ENCODE measurements at places on chromosomes 4 and X.

GRCh38 chr4:80180743-80181142 is 16.6 kb upstream of the PRDM8 start:
- peaks cover 23% of the 10 kb centered on the region for H3K27me3 ChIP-seq
- H3K27ac ChIP-seq, result no peak overlapping the region

DNA sequence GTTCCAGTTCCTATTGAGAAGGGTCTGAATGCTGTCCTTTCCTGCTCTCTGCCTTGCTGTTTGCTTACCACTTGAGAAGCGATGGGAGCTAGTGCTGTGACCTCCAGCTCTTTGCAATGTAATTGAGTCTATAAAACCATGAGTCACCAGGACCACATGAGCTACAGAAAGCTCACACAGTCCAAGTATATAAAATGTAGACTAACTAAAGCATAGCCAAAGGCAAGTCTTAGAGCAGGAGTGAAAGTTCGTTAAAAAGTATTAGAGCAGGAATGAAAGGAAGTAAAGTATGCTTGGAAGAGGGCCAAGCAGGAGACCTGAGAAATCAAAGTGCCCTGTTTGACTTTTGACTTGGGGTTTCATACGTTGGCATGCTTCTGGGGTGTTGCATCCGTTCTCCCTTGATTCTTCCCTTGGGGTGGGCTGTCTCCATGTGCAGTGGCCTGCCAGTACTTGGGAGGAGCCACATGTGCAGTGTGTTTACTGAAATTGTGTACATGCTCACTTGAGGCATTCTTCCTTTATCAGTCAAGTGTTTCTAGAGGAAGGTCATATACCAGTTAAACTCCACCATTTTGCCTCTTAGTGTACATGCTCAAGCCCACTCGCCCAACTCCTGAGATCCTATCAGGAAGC is 71.3 kb upstream of the KIT start:
- H3K27ac ChIP-seq, result no peak overlapping the region
- H3K36me3 ChIP-seq, result no peaks in the 10 kb centered on the region
- H3K4me3 ChIP-seq, result no peak overlapping the region

DNA sequence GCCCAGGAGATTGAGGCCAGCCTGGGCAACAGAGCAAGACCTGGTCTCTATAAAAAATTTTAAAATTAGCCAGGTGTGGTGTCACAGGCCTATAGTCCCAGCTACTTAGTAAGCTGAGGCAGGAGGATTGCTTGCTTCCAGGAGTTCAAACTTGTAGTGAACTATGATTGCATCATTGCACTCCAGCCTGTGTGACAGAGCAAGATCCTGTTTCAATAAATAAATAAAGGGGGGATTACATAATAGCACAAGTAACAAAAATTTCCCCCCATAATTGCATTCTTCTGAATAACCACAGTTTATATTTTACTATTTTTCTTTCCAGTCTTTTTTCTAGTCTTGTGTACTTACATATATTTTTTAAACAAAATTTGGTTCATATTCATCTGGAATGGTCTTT is 135.6 kb downstream of the CHIC2 start:
- peaks cover 2% of the 10 kb centered on the region for H3K27me3 ChIP-seq
- peaks cover 5% of the 10 kb centered on the region for H3K4me1 ChIP-seq
- no peak for DNase-seq
- no peaks in the 10 kb centered on the region for H3K36me3 ChIP-seq
- no peak overlapping the region for H3K27ac ChIP-seq

DNA sequence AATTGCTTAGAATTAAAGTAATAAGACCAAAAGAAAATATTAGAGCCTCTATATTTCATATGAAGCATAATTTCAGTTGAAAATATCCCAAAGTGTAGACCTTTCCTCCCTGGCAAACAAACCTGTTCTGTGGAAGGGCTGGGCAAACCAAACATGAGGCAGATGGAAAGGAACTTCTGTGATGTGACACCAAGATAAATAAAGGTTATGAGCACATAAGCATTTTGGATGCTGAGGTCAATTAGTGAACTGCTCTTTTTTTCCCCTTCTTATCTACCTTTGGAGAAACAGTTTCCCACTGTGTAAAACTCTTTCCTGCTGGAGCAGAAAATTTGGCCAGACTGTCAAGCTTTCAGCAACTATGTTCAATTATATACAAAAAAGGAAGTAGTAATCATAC is 109.6 kb upstream of the STIM2 start:
- no peaks in the 10 kb centered on the region for H3K36me3 ChIP-seq
- DNase-seq, result no peak
- no peaks in the 10 kb centered on the region for H3K27me3 ChIP-seq
- H3K4me1 ChIP-seq, result peaks cover 9% of the 10 kb centered on the region

DNA sequence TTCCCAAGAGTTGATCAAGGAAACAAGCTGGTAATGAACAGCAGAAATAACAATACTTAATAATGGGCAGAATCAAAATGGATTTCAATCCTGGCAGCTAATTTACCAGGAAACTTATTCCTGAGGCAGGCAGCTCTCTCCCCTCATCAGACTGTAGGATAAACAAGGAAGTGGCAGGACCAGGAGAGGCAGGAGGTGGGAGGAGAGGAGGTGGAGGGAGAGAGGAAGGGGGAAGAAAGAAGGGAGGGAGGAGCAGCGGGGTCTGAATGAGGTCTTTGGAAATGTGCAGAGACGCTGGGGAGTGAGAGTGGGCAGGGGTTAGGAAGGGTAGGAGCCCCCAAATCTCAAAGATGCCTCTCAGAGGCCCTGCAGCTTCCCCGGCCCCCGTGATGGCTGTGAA is 231.5 kb downstream of the BCOR start:
- DNase-seq, result no peak
- no peaks in the 10 kb centered on the region for H3K36me3 ChIP-seq
- peaks cover 8% of the 10 kb centered on the region for H3K27me3 ChIP-seq
- H3K27ac ChIP-seq, result peak overlapping the region; percentile 90
- H3K4me1 ChIP-seq, result peaks cover 29% of the 10 kb centered on the region
